ENCODE measurements at places on chromosomes 6 and 20.

GRCh38 chr20:16576219-16576618, 3.0 kb upstream of the KIF16B start:
- no peak for DNase-seq

GRCh38 chr6:75204217-75204958, 1.5 kb downstream of the COL12A1 start:
- peak; percentile 79 for DNase-seq

DNA sequence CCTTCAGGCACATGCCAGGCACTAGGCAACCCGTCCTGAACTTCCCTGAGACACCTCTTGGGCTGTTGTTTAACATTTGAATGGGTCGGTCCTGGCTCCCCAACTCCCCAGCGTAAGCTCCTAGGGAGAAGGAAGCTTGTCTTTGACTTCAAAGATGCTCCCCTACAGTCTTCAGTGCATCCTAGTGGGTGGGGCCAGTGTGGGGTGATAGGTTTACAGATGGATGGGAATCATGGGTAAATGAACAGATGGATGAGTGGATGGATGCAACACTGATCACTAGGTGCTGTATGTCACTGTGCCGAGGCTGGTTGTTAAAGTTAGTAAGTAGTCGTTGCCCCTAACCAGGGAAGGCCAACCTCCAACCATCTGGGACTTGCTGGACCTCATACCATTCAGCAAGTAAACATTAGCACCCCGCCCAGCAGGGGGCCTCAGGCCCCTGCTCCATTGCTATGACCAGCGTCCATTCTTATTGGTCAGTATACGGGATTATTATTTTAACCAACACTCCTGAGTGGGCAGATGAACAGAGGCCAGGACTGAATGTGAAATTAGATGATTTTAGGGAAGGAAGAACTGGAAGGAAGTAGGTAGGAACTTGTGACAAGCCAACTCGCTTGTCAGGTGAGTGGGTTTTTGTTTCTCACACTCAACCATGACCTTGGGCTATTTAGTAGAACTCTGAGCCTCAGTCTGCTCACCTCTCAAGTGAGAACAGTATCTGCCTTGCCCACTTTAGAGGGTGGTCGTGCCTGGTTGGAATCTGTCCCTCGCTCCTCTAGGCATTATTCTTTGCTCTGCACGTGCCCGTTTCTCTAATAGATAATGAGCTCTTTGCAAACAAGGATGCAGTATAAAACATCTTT, 82.9 kb upstream of the FOXP4 start:
- DNase-seq: no peak

DNA sequence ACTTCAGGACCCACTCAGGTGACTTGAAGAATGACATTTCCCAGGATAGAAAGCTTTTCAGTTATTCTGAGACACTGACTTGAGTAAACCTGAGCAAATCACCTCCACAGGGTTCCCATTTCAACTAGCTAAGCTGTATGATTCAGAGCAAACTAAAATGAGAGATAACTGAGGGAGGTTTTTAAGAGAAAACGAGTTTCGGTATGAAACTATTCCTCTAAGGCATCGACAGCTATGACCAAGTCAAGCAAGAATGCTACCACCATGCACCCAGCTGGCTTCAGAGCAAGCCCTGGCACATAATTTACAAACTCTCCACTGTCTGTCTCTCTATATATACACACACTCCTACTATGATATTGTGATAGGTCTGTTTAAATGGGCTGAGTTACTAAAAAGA, 75.4 kb downstream of the PERP start:
- no peak for DNase-seq

GRCh38 chr6:131112249-131112648, 23.0 kb upstream of the AKAP7 start:
- DNase-seq: no peak

GRCh38 chr6:160438481-160438880, 90.3 kb downstream of the SLC22A3 start:
- no peak for DNase-seq
